ENCODE measurements at places on chromosomes 7 and 10. TPM values are rescaled to one million over a fixed set of nuclear protein-coding genes. Genes with fewer than 3 reads are reported as not detected.
A peak's percentile ranks its signal among the peaks of the same experiment; 100 is the strongest.

Gene OR2A1
- not detected for total RNA-seq

GRCh38 chr10:110324201-110324804 is 19.6 kb upstream of the SMNDC1 start:
- DNase-seq = no peak

Gene KCNIP2
- 0.44 TPM for total RNA-seq

DNA sequence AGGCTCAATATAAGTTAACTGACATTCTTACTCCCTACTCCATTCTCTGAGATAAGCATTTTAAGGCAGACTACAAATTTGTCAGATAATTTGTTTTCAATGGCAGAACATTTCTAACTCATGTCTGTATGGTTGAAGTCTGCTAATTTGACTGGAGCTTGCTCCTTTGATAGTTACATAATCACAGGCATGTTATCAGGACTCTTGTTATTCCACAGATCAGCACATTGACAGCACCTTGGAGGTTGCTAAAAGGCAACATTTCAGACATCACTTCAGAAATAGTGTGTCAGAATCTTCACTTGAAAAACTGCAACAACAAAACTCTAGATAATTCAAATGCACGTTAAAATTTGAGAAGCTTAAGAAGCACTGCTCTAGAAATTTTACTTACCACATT is 158.3 kb upstream of the PCLO start:
- DNase-seq = no peak

GRCh38 chr10:110512461-110513187 is 14.9 kb downstream of the DUSP5 start:
- peak; percentile 88 for DNase-seq

GRCh38 chr7:97503367-97504094 is 228.4 kb upstream of the TAC1 start:
- DNase-seq = no peak

- DNase-seq = no peak
These were observed 20.9 kb downstream of the RAMP3 start for GRCh38 chr7:45178241-45179225.

Gene CHN2
- total RNA-seq = 0.10 TPM

Gene GNAT3
- total RNA-seq = not detected

GRCh38 chr10:655184-655583 is 34.3 kb downstream of the DIP2C start:
- DNase-seq = no peak

GRCh38 chr7:30877015-30877769 is 34.5 kb upstream of the AQP1 start:
- no peak for DNase-seq

DNA sequence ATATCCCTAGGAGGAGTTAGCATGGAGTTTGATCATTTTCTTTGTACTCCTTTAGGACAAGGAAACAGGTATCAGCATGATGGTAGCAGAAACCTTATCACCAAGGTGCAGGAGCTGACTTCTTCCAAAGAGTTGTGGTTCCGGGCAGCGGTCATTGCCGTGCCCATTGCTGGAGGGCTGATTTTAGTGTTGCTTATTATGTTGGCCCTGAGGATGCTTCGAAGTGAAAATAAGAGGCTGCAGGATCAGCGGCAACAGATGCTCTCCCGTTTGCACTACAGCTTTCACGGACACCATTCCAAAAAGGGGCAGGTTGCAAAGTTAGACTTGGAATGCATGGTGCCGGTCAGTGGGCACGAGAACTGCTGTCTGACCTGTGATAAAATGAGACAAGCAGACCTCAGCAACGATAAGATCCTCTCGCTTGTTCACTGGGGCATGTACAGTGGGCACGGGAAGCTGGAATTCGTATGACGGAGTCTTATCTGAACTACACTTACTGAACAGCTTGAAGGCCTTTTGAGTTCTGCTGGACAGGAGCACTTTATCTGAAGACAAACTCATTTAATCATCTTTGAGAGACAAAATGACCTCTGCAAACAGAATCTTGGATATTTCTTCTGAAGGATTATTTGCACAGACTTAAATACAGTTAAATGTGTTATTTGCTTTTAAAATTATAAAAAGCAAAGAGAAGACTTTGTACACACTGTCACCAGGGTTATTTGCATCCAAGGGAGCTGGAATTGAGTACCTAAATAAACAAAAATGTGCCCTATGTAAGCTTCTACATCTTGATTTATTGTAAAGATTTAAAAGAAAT is 4.8 kb downstream of the BAMBI start:
- DNase-seq = no peak

DNA sequence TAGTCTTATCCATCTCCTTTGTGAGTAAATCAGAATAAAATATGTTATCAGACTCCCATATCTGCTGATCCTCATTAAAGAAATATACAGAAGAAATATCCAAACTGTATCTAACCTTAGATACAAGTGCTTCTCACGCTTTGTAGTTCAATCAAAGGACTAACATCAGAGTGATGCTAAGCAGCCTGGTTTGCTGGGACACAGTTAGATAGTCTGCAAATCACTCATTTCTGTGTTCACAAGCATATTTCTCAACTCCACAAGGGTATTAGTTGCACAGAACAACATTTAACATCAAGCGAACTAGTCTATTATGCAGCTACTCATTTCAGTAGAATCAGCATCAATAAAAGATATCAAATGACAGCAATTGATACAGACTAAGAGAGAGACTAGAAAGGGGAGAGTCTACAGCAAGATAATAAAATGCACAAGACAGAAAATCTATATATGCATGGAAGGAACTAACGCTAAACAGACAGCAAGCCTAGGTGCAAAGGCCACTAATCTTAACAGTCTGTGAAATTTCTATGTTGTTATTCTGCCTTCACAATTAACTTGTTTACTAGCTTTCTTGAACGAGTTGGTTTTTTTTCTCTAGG is 30.0 kb downstream of the DNAJC12 start:
- no peak for DNase-seq

GRCh38 chr10:30432622-30433305 is 1.2 kb upstream of the MAP3K8 start:
- no peak for DNase-seq

Gene GPR15LG
- not detected for total RNA-seq

- DNase-seq = no peak
These were observed 248.6 kb upstream of the KLF14 start for GRCh38 chr7:130982651-130983050.

DNA sequence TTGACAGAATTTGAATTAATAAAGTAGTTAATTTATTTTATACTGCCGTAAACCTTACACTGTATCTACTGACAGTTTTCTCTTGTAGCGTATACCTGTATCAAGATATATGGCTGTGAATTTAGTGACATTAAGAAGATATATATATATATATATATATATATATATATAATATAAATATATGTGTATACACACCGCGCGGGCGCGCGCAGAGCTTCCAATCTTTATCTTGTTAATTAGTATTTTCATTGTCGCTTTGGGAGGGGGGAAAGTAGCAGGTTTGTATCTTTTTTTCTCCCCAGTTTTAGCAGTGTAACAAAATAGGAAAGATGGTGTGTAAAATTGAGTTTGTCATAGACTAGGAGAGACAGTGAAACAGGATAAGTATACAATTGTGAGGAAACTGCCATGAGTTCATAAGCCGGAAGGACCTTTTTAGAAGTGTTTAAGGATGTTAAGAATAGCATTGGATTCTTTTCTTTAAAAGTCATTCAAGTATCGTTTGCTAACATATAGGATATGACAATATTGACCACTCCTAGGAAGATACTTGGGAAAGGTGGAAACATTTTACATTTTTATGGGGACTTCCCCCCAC is 2.0 kb downstream of the PLEKHA1 start:
- DNase-seq = no peak

DNA sequence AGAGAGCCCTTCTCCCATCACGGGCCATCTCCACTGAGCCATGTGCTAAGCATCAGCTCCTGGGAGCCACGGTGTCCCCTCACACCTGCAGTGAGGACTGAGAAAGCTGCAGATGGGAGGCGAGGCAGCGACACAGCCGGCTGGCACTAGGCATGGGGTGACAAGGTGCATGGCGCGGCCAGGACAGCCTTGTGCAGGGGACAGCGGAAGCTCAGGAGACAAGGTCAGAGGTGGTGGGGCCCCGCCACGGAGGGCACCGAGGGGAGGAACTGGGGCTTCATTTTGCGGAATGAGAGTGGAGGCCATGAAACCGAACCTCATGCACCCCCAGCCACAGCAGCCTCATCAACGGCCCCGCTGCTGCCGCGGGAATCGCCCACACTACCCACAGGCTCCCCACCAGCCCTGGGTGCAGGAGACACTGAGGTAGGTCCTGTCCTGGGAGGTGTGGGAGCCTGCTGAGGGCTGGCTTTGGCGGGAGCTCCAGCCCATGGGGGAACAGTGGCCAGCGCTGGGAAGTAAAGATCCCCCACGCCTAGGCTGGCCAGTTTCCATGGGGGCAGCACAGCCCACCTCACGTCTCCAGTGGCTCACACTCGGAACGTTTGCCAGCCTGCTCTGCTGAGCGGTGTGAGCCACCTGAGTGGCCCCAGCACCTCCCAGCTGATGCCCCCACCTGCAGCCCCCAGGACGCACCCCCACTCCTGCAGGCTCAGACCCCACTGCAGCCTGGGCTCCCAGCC is 71.2 kb upstream of the INSIG1 start:
- no peak for DNase-seq

DNA sequence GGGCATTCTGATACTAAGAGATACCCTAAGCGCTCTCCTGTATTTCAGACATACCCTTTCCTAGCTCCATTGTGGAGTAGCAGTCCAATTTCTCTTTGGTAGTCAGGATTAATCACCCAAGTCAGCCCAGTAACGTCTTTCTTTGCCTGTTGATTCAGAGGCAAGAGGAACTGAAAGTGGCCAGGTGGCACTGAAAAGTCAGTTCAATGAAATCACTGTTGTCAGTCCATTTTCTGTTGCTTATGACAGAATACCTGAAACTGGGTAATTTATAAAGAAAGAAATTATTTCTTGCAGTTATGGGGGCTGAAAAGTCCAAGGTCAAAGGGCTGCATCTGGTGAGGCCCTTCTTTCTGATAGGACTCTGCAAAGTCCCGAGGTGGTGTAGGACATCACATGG is 40.2 kb downstream of the ANKRD61 start:
- DNase-seq = no peak

DNA sequence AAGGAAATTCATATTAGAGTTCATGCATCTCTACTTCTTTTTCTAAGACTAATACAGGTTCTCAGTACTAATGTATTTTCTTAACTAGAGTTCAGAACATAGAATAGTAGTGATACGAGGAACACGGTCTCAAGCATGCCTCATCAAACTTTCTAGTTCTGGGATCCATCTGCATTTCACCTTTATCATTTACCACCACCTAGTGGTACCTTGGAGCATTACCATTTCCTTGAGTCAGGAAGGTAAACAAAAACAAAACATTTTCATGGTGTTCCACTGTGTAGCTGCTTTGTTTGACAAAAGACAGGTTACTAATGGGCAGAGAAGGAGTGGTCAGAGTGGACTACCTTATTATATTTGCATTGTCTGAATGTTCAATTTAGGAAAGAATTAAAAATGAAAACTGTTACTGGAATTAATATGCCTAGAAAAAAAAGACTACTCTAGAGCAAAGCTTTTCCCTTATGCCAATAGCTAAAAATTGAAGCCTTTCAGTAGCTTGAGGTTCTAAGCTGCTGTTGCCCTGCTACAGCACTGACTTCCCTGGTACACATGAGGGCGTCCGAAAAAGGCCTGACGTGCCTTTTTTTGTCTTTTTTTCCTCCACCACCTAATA is 44.5 kb downstream of the STARD3NL start:
- peak; percentile 14 for DNase-seq

DNA sequence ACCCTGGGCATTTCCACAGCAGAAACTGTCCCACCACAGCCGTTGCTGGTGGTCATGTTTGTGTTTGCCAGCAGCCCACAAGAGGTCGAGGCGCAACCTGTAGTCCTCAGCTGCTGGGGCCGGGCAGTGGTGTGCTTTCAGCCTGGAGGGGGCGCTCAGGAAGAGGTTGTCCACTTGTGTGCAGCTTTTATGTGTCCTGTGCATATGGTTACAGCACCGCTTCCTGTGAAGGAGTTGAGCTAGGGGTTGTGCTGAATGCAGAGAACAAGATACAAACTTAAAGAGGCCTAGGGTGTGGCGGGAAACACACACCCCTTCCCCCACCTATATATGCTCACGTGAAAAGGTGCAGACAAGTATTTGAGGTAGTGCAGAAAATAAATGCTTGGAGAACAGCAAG is 29.5 kb upstream of the PFKFB3 start:
- DNase-seq = no peak

Gene PEX1
- 14.3 TPM for total RNA-seq

GRCh38 chr7:73891178-73891885 is 30.4 kb downstream of the TMEM270 start:
- no peak for DNase-seq

GRCh38 chr7:108189733-108190388 is 59.7 kb upstream of the LAMB4 start:
- no peak for DNase-seq

Gene KIF11
- 34.1 TPM for total RNA-seq

GRCh38 chr7:140723574-140723973 is 27.1 kb downstream of the NDUFB2 start:
- DNase-seq = no peak

Gene VGF
- 0.14 TPM for total RNA-seq

DNA sequence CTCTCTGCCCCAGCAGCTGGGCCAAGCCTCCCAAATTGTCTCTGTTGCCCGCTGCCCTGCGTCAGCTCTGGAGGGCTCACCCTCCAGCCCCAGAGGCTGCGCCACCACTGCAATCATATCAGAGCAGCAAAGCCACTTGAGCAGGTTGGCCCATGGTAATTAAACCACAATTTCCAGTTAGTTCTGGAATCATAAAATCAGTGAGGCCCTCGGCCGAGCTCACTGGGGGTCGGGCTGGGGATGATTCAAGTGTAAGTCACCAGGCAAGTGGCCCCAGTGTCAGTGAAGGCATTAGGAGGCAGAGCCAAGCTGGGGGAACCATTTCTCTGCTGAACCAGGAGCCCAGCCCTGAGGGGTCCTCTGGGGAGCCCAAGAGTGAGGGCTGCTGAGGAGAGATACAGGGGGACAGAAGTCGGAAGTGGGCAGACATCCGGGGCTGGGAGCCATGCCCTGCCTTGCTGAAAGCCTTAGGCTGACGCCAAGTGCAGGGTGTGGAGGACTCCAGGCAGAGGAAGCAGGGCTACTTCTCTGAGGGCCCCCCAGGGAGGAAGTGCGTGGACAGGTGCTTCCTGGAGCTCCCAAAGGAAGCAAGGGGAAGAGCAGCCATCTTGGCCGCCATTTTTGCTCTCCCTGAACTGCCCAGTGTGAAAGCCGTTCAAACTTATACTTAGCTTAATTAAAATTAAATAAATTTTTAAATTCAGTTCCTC is 29.5 kb upstream of the SLC29A3 start:
- no peak for DNase-seq

DNA sequence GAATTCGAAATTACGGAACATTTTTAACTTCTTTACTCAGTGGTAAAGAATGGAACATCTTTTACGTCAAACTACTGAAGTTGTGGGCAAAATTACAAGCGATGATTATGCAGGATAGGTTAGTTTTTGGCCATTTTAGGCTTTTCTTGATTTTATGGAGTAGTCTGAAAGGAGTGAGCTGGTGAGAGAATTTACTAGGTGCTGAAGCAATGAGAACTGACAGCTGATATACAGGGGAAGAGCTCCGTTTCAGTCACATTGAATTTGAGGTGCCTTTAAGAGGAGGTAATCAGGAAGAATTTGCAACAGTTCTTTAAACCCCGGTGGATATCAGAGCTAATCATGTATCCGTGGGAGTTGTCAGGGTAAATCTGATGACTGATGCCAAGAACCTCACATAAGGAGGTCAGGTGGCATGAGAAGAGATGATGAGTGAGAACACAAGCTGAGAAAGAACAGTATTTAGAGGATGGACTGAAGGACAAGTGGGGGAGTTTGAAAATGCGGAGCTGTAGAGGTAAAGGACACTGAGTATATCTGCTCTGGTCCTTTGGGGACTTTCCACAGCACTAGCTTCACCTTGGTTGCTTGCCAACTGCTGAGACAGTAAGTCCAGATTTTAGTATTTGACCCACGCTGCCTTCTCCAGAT is 104.3 kb downstream of the AHR start:
- DNase-seq = no peak

Gene CRTAC1
- not detected for total RNA-seq
